ENCODE measurements at places on chromosomes 11 and 22.

DNA sequence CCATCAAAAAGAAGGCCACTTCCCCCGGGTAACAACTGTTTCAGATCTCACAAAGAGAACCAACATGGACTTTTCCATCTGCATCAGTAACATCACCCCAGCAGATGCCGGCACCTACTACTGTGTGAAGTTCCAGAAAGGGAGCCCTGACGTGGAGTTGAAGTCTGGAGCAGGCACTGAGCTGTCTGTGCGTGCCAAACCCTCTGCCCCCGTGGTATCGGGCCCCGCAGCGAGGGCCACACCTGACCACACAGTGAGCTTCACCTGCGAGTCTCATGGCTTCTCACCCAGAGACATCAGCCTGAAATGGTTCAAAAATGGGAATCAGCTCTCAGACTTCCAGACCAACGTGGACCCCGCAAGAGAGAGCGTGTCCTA is 3.7 kb downstream of the SEC14L6 start:
- DNase-seq = no peak

DNA sequence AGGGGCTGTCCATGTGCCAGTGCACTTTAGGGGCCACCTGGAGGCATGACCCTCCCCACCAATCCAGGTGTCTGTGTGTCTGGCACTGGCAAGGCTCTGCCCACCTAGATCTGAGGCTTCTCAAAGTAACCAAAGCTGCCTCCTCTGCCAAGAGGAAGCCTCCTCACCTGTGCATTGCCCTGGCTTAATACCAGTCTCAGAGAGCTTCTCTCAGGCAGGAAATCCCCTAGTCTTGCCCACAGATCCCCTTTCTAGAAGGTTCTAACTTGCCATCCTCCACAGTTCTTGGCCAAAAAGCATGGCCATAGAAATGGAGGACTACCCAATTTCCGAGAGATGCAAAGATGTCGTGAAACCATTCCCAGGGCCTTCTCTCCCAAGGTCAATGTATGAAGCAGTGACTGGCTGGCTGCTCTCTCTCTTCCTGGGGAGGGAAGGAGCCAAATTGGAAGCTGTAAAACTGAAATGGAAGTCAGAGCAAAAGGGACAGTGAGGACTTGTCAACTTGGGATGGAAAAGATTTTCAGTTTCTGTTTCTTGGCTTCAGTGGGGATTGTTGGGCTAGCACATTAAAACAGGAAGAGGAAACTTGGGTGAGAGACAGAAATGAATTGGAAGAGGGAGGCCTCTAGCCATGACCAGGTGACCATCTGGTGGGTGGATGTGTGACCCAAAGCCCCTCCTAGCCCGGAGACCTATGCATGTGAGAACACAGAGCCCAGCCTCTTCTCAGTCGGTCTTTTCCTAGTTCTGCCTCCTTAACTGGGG is 68.8 kb downstream of the PRDM11 start:
- no peak for DNase-seq

- peak; percentile 70 for DNase-seq
Observed at GRCh38 chr11:70095541-70096252, 17.6 kb downstream of the ANO1 start.

DNA sequence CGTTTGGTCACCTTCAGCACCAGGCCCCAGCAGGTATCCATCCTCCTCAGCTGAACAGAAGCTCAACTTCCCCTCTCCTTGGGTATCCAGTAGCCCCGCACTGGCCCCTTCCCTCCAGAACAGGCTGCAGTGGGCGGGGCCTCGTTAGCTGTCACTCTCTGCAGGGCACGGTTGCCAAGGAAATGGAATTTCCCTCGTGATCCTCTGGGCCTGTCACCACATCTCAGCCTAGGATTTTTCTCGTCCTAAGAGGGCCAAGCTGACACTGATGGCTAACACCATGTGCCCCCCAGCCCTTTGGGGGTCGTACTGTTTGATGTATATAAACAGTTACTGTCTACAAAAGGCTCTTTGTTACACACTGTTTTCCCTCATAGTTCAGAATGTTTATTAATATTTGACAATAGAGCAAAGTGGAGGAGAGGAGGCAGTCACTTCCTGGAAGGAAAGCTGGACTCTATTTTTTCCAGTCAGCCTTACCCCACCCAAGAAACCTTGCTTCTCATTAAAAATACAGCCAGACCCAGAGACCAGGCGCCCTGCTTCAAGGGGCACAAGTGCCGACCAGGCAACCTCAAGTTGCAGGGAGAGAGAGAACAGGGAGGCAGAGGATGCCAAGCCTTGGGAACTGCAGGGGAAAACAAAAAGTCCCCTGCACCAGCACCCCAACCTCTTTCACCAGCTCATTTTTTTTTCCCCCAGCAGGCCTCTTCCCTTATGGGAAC is 44.5 kb downstream of the FEZ1 start:
- DNase-seq = no peak

GRCh38 chr11:88390254-88390653 is 52.7 kb upstream of the CTSC start:
- no peak for DNase-seq

GRCh38 chr11:119874660-119875238 is 145.7 kb upstream of the NECTIN1 start:
- no peak for DNase-seq

- no peak for DNase-seq
Observed at GRCh38 chr22:37965940-37966664, 12.6 kb downstream of the POLR2F start.

GRCh38 chr11:7577291-7578190 is 63.7 kb downstream of the PPFIBP2 start:
- DNase-seq = peak; percentile 45

GRCh38 chr11:17391493-17392355 is 3.3 kb upstream of the KCNJ11 start:
- DNase-seq = no peak

DNA sequence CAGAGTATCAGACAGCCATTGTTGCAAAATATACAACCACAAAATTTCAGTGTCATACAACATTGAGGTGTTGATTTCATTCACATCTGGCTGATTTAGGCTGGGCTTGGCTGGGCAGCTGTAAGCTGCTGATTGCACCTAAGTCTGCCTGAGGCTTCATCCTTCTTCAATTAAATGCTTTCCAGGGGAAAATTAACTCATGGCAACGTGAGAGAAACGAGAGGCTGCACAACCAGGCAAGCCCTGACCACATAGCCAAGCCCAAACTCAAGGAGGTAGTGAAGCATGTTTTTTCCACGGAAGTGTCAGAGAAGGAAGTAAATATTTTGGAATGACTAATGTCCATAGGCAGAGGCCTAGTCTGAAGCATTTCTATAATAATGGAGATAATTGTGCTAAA is 273.8 kb upstream of the ZC3H12C start:
- no peak for DNase-seq

- no peak for DNase-seq
Observed at GRCh38 chr11:94544646-94545263, 1.0 kb downstream of the FUT4 start.

GRCh38 chr11:130906616-130907015 is 9.7 kb downstream of the SNX19 start:
- DNase-seq = no peak

GRCh38 chr11:18329196-18329870 is 7.0 kb downstream of the GTF2H1 start:
- DNase-seq = no peak
